Stimulated activated naive CD8-positive, alpha-beta T cell treated with anti-CD3 and anti-CD28 coated beads, Interleukin-15, amount 100 ng/mL, for 72 hours (primary cell): ENCODE measurements at places on chromosomes 13 and 19.
A peak's percentile ranks its signal among the peaks of the same experiment; 100 is the strongest.

GRCh38 chr13:111402441-111402840, 82.0 kb downstream of the TEX29 start:
- DNase-seq, result no peak

DNA sequence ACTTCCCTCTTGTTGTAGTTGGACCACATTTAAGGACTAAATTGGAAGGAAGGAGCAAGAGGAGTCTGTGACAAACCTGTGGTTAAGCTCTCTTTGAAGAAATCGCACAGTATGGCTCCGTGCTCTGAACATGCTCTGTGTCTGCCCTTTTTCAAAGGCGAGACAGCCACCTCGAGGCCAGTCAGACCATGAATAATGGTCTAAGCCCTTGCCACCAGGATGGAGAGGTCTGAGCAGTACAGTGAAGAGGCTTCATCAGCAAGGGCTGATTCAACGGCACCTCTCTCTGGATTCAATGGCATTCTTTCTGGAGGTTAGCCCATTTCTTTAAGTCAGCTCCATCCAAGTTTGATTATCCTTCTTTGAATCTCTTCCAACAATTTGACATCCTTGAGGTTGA, 30.9 kb downstream of the FAM216B start:
- DNase-seq, result no peak

- no peak for DNase-seq
Measured at GRCh38 chr19:17103177-17103576, 27.6 kb downstream of the MYO9B start.

DNA sequence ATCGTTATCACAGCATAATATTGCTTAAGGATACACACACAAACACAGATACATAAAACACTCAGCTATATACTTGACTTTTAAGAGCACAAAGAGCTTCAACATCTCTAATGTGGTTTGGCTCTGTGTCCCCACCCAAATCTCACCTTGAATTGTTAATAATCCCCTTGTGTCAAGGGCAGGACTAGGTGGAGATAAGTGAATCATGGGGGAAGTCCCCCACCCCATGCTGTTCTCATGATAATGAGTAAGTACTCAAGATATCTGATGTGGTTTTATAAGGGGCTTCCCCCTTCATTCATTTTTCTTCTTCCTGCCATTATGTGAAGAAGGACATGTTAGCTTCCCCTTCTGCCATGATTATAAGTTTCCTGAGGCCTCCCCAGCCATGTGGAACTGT, 481.4 kb downstream of the PCDH9 start:
- peak; percentile 8 for DNase-seq

GRCh38 chr13:73300718-73301425, 242.1 kb downstream of the KLF5 start:
- DNase-seq, result no peak

- no peak for DNase-seq
Measured at GRCh38 chr13:94431574-94431973, 47.9 kb downstream of the DCT start.

- peak; percentile 30 for DNase-seq
Measured at GRCh38 chr13:110726726-110727125, 13.2 kb downstream of the ING1 start.

DNA sequence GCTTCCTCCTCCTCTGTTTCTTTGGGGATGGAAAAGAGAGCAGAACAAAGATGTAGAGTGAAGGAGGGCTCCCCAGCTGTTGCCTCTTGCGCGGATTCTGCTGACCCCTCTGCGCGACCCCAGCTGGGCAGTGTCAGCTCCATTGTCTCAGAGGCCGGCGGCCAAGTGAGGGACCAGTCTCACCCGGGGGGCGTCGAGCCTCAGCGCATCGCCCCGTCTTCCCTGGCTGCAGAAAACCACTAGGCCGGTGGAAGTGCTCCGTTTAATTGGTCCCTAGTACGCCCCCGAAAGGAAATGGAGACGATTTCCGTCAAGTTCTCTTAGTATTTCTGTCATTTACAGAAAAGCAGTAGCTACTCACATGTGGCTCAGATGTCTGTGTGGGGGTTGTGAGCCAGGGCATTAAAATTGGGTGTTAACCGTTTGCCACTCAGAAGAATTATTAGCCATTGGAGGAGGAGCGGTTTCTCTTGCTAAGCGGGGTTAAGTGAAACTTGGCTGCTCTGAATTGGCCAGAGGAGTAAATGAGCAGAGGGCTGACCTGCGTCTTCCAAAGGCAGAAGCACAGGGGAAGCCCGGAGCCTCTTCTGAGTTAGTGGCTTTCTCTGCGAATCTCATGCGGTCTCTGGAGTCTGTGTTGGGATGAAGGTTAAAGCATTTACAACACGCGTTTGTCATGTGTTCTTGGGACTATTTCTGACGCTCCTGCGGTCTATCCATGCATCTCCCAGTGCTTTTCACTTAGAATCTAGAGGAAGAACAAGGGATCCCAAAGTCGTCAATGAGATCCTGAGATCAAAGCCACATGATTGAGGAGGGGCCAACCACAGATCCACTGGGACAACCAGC, 132.8 kb upstream of the MYO16 start:
- DNase-seq, result no peak

DNA sequence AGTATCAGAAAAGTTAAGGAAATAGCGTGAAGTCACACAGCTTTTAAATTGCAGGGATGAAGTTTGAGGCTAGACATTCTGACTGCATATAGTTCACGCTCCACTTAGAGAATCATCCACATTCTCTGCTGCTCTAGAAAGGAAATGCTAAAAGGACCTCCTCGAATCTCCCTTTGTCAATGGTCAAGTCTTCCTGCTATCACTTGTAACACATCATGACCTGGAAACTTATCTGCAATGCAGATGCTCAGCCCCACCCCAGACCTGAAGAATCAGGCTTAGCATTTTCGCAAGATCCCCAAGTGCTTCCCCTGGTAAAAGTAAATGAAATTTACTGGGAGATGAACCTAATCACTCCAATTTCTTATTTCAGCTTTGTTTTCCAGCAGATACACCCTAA, 372.1 kb downstream of the LIG4 start:
- DNase-seq, result no peak

GRCh38 chr13:51396352-51396751, 56.5 kb downstream of the INTS6 start:
- DNase-seq, result no peak

- peak; percentile 8 for DNase-seq
Measured at GRCh38 chr13:112752711-112753541, 63.1 kb downstream of the ATP11A start.

DNA sequence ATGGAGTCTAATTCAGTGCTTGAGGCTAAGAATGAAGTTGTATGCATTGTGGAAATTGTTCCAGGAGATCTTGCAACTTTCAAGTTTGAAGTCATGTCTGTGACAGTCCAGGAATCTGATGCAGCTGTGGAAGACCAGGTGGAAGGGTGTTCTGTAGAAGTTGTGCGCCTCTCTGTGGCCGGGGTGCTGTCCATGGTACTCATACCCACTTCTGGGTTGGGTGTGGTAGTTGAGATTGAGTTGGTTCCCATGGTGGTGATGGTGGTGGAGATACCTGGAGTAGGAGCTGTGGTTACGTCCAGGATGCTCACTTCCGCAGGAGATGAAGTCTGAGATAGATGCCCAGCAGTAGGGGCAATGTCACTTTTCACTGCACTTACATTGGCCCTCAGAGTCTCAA, 44.3 kb downstream of the MUC16 start:
- DNase-seq, result no peak

DNA sequence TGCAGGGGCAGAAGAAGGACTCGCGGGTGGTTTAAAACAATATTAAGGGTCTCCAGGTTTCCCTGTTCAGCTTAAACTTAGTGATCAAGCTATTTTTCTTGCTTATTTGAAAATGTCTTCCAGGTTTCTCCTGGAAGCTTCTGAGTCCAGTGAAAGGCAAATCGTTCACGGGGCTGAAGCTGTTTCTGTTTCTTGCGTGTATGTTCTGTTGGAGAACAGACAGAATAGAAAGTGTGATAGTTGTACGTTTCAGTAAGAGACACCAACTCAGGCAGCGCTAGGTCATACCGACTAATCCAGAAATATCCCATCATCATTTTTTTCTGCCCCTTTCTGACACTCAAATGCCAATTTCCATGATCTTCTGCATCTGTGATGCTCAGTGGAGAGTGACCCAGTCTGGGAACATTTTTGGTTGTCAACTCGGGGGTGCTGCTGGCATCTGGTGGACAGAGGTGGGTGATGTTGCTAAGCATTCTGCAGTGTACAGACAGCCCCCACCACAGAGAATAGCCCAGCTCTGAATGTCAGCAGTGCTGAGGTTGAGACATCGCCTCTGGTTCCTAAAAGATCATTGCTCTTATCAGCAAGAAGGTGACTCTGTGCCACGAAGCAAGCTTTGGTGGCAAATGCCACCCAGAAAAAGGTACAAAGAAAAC, 4.3 kb downstream of the KLF2 start:
- no peak for DNase-seq

GRCh38 chr19:45395821-45396617, 8.8 kb downstream of the PPP1R13L start:
- no peak for DNase-seq

- DNase-seq, result no peak
Measured at GRCh38 chr13:70311191-70311590, 202.9 kb upstream of the KLHL1 start.

GRCh38 chr13:112510987-112511685, 76.8 kb downstream of the TUBGCP3 start:
- DNase-seq, result no peak

DNA sequence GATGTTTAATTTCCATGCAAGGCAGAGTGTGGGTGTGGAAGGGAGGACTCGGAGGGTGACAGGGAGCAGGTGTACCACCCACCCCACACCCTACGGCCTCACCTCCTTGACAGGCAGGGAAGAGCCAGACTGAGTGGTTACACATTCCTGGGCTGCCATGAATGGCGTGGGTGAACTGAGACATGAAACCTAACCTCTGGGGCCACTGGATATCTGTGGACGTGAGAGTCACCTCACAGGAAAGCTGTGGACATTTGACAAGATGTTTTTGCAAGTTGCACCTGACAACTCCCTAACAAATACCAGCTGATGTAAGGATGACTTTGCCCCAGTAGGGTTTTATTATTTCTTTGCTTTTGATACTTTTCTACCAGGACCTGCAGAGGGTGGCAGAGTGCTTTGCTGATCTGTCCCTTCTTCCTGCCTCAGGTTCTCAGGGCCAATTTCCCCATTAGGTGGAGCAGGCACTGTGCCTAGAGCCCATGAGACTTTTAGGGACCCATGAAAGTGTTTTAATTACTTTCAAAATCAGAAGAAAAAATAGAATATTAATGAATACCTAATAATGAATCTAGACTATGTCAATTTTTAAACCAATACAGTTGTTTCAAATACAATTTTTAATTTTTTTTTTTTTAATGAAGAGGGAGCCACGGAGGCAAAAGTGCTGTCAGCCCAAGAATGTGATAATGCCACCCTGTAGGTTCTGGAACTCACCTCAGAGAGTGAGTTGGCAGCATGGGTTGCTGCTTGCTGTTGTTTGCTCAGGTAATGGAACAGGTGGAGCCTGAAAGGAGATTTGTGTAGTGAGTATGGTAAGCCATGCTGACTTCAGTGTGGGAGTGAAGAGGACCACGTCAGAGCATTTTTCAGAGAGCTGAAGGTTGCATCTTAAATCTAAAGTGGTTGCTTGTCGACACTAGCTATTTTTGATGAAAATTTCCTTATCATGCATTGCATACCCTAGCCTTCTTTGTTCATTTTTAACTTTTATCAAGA, 58.0 kb upstream of the CYSLTR2 start:
- peak; percentile 16 for DNase-seq

- DNase-seq, result no peak
Measured at GRCh38 chr13:31011193-31011860, 78.9 kb downstream of the TEX26 start.

DNA sequence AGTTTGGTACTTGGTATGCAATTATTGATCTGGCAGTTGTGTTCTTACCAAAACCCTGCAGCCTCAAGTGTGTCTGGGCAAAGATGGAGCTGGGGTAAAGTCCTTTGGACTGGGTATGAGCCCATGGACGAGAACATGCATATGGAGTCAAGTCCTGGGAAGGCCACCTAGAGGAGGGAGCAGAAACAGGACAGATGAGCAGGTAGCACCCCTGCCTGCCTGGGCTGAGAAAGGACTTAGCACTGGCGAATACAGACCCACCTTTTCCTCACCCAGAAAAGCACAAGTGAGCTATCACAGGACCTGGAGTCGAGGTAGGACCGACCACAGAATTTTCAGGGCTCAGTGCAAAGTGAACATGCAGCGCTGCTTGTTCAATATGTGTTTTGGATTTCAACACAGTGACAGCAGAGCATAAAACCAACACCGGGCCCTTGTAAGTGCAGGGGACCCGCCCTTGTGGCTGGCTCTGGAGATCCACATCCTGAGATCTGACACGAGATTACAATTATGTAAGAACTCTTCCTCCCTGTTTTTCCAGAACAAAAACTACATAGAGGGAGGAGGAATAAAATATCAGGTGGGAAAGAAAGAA, 25.9 kb downstream of the IGFL2 start:
- no peak for DNase-seq

DNA sequence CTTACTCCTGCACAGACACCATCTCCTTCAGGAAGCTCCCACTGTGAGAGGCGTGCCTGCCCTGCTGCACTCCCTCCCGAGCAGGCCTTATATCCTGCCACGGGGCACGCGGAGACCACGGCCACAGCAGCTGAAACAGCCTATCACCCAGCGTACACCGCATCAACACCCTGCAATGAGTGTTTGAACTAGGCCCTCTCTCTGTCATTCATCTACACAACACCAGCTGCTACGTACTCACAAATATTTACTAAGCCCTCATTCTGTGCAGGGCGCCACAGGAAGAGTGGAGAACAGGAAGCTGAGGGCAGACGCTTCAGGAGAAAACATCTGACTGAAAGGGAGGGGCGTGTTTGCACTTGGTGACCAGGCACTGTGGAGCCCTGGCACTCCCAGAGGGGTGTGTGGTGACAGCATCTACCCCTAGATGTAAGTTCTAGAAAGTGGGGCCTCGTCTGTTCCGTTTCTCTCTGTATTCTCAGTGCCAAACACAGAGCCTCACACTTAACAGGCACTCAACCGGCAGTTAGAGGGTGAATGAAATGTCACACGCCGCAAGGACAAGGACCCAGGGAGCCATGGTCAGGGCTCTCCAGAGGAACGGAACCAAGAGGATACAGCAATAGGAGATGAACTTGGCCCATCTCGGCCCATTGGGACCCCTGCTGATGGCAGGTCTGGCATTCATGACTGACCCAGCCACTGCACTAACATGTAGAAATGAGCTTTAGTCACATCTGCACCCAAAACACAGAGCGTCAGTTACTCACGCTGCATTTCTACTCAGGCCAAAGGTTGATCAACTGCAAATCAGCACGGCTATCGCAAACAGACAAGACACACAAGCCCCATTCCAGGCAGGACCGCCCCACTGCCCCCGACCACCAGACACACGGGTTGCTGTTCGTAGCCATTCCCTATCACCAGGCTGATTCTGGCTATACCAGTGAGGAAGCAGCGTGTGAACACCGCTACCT, 15.7 kb downstream of the RANBP3 start:
- DNase-seq, result peak; percentile 33

DNA sequence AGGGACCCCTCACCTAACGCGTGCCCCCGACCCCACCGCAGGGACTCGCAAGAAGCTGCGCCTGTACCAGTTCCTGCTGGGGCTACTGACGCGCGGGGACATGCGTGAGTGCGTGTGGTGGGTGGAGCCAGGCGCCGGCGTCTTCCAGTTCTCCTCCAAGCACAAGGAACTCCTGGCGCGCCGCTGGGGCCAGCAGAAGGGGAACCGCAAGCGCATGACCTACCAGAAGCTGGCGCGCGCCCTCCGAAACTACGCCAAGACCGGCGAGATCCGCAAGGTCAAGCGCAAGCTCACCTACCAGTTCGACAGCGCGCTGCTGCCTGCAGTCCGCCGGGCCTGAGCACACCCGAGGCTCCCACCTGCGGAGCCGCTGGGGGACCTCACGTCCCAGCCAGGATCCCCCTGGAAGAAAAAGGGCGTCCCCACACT, 4.7 kb upstream of the MYBPC2 start:
- DNase-seq, result no peak

- DNase-seq, result no peak
Measured at GRCh38 chr19:32171719-32172151, 173.7 kb upstream of the ZNF507 start.
